ENCODE measurements at places on chromosomes 13 and 19.

DNA sequence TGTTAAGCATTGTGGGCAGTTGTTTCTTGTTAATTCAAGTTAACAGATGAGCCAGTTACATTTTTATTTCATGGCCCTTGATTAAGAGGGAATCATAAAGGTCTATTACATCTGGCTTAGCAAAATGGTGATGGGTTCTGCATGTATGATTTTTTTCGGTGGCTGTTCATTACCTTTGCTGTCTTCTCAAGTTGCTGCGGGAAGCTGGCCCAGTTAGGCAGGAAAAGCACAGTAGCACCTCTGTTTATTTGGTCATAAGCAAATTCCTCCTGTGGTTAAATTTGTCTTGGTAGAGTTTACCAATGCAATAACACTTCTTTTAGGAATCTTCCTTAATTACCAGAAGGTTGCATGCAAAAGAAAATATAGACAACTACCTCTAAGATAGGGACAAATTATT is 104.5 kb downstream of the FRY start:
- DNase-seq: no peak

GRCh38 chr19:36081894-36082293 is 27.2 kb downstream of the WDR62 start:
- no peak for DNase-seq

- no peak for DNase-seq
Observed at GRCh38 chr19:3442487-3443071, 37.7 kb downstream of the SMIM24 start.

- no peak for DNase-seq
Observed at GRCh38 chr19:30969591-30969990, 379.6 kb downstream of the TSHZ3 start.

- DNase-seq: no peak
Observed at GRCh38 chr19:50187937-50188336, 15.5 kb upstream of the MYH14 start.

GRCh38 chr19:21940684-21941083 is 70.1 kb downstream of the ZNF208 start:
- no peak for DNase-seq

DNA sequence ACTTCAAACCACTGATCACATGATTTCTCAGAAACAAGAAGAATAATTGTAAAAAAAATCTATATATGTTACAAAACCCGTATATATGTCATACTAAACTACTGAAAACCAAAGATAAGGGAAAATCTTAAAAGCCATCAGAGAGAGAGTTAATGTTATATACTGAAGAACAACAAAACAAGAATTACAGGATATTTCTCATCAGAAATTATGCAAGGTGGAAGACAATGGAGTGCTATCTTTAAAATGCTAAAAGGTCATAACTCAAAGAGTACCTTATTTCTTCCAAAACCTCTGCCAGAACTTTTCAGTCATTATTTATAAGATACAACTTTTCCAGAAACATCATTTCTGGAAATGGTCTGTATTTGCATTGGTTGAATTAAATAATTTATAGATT is 256.8 kb downstream of the RBM26 start:
- DNase-seq: no peak

GRCh38 chr19:57814505-57815246 is at the start of gene ZNF552:
ZNF552 (minus strand) TSS chr19:57814913; CDS start chr19:57814743, 170 bp downstream.
- peak; percentile 46 for DNase-seq

- DNase-seq: peak; percentile 57
Observed at GRCh38 chr13:19864746-19865309, 1.4 kb upstream of the ZMYM5 start.

DNA sequence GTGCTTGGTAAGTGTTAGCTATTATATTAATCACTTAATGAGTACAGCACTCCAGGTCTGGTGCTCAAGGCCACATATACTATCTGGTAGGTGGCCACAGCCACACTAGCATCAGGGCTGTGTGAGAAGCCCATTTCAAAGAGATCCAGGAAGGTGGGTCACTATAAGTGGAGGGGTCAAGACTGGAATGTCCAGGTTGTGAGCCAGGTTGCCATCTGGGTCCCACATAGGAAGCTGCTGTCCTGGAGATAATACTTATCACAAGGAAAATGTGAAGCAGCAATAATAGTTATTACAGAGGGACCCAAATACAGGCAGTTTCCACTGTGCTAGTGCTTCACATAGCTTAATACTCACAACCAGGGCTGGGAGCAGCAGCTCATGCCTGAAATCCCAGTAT is 13.1 kb downstream of the C19orf47 start:
- DNase-seq: no peak

GRCh38 chr19:51297406-51297805 is 14.0 kb upstream of the IGLON5 start:
- DNase-seq: no peak

GRCh38 chr19:47497050-47497766 is 13.2 kb upstream of the KPTN start:
- no peak for DNase-seq

GRCh38 chr13:26060357-26060756 is 8.5 kb upstream of the SHISA2 start:
- no peak for DNase-seq

DNA sequence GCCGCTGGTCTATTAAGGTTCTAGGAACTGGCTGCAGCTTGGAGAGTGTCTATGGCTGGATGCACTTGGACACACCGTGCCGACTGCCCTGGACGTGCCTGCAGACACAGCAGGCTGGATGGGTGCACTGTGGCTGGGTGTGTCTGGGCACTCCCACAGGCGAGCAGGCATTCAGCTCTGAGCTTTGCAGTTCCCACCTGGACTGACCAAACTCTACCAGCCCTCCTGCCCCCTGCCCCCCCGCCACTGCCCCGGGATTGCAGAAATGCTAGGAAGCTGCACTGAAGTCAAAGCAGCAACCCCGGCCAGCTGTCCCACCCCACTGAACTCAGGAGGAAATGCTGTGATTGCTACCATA is 7.0 kb upstream of the LRP3 start:
- DNase-seq: no peak

GRCh38 chr13:59527500-59527899 is 636.2 kb downstream of the DIAPH3 start:
- no peak for DNase-seq

DNA sequence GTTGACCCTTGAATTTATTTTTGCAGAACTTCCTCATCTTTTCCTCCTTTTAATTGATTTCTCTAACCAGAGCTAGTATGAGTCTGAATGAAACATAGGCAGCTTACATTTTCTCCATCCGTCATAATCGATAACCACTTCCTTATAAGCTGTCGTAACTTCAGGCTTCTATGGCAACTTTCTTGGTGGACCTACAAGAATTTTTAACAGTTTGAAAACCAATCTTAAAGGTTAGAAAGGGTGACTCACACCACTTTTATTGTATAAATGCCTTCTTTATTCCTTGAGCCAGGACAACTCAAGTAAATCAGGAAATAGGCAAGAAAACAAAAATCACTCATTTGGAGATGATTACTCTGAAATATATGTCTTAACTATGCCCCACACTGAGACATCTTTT is 105.7 kb upstream of the KL start:
- DNase-seq: no peak

GRCh38 chr13:21613791-21614190 is 9.8 kb upstream of the MICU2 start:
- DNase-seq: no peak

- no peak for DNase-seq
Observed at GRCh38 chr19:49442354-49442753, 1.0 kb upstream of the SLC17A7 start.

GRCh38 chr13:52949742-52950141 is 78.9 kb upstream of the OLFM4 start:
- DNase-seq: no peak

DNA sequence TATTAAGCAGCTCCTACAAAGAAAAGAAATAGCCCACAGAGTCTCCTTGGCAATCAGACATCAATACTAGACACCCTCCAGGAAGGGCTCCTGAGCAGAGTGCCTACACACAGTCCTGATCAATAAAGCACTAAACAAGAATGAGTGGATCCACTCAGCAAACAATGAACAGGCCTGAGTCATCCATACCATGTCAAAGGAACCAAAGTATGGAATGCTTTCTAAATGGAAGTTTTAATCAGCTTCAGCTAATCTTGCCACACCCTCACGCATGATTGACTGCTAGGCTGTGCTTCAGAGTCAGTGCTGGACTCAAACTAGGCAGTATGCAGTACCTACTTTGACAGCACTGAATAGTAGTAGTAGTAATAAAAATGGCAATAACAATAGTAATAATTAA is 392.7 kb upstream of the HTR2A start:
- no peak for DNase-seq

GRCh38 chr13:38871275-38871674 is 119.4 kb downstream of the STOML3 start:
- DNase-seq: no peak

DNA sequence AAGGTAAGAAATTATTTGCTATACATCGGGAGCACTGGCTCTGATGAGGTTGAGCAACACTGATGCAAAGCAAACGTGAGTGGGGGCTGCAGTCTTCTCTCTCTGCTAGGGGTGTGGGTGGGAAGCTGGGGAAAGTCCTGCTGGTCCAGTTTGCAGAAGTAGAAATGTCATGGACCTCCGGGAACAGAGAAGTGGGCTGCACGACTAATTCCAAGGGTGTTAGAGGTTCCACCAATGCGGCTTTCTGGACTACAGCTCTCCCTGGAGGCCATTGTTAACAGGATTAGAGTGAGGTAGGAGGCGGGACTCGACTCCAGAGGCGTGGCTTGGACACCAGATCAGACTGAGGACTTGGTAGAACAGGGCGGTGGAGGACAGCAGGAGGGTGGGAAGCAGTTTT is 5.7 kb upstream of the FBXO27 start:
- no peak for DNase-seq

DNA sequence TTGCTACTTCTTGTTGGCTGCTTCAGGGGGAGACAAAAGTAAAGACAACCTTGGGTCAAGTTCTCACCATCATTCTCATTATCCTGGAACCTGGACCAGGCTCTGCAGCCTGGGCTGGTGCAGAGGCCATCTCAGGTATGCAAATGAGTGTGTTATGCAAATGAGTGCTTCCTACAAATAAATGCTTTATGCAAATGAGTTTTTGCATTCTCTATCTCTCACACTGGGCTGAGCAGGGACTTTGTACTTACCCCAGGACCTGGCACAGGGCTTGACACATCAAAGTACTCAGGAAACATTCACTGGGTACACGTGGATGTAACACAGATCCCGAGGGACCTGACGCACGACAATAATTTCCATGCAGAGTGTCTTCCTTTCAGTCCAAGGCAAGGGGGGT is 103.0 kb downstream of the DNAJC15 start:
- DNase-seq: no peak

GRCh38 chr13:113245849-113246796 is 36.7 kb downstream of the CUL4A start:
- no peak for DNase-seq

- no peak for DNase-seq
Observed at GRCh38 chr13:37531049-37531448, 67.5 kb downstream of the POSTN start.

- DNase-seq: no peak
Observed at GRCh38 chr19:56136362-56136761, 4.7 kb upstream of the ZNF444 start.

DNA sequence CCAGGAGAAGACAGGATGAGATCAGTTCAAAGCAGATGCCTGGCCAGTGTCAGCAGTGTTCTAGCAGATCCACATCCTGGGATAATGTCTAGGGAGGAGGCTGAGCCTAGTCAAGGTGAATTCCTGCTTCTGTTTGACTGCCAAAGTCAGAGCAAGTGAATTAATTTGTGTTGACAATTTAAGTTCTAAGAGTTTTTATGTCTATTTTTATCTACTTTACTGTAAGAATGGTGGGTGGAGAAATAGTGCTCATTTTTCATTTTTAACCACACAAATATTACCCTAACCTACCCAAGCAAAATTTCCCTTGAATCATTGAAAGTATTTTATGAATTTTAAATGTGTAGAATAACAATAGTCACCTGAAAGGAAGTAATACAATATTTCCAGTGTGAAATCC is 207.6 kb upstream of the SLC10A2 start:
- DNase-seq: no peak

DNA sequence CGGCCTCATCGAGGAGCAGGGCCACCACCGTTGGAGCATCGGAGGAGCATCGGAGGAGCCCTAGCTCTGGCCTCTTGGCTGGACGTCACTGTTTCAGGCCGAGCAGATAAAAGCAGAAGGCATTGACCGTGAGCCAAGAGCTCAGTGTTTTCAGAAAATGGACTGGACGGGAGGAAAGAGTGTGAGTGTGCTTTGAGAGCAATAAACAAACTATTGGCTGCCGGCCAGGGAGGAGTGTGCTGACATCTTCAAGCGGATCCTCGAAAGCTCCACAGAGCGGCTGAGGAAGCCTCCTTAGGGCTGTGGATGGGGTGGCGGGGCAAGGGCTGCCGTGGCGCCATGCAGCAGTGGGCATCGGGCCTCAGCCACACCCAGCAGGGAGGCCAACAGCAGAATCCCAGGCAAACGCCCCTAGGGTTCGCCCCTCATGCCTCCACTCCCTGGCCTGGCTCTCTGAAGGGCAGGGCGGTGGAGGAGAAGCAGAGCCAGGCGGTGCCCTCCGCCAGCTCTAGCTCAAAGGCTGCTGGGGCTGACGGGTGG is 41.8 kb downstream of the IRS2 start:
- DNase-seq: no peak

GRCh38 chr13:41075485-41075884 is 14.2 kb downstream of the WBP4 start:
- no peak for DNase-seq

- no peak for DNase-seq
Observed at GRCh38 chr13:47672245-47673008, 328.6 kb downstream of the SUCLA2 start.

GRCh38 chr13:102724923-102725322 is 30.1 kb upstream of the METTL21C start:
- DNase-seq: no peak

DNA sequence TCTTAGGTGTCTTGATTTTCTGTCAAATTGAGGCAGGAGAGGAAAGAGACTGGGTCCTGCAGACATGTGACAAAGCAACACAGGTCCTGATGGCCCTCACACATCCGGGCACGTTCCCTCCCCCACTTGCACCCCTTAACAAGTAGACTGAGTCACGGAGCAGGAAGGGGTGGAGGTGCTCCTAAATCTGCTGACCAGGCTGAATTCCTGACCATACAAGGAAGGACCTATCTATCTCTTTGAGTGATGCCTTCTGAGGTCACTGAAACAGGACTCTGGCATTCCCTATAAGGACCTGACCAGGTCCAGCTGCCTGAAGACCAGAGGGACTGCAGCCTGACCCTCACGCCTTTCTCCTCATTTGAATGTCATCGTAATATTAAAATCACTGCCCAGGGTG is 250.3 kb downstream of the COL4A1 start:
- no peak for DNase-seq

DNA sequence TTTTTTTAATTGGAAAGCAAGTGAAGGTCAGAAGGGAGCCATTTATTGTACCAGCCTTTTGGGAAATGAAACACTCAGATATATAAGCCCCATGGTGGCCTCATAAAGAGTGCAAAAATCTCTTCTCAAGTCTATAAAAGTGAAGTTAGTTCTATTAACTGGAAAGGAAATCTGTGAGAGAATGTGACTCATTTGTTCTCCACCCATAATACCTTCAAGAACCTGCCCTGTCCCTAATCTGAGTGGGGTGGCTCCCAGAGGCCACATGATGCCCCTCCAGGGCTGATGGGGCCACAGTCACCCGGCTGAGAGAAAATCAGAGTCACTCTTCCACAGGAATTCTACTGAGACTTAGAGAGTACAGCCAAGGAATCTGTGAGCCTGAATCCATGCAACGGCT is 65.8 kb upstream of the SERP2 start:
- no peak for DNase-seq

- DNase-seq: no peak
Observed at GRCh38 chr13:19567820-19568534, 6.6 kb upstream of the TPTE2 start.

Data from stimulated activated CD8-positive, alpha-beta memory T cell treated with anti-CD3 and anti-CD28 coated beads, Interleukin-7, amount 100 ng/mL, for 1 hour (primary cell).